ENCODE measurements at places on chromosomes 11 and 22. TPM values are rescaled to one million over a fixed set of nuclear protein-coding genes. Genes with fewer than 3 reads are reported as not detected.

Gene MPPED2
- polyA plus RNA-seq = 19.0 TPM

Gene SERPIND1
- 2.8 TPM for polyA plus RNA-seq

Gene SCO2
- 1.5 TPM for polyA plus RNA-seq

Gene RIMBP3B
- not detected for polyA plus RNA-seq

Gene COX8A
- 194 TPM for polyA plus RNA-seq

Gene PATE2
- polyA plus RNA-seq = 0.25 TPM

Gene SLC22A9
- polyA plus RNA-seq = not detected

Gene SLC29A2
- polyA plus RNA-seq = 20.7 TPM

Gene CNTF
- polyA plus RNA-seq = 2.0 TPM

Gene CCDC116
- 0.58 TPM for polyA plus RNA-seq

Gene DERL3
- 3.2 TPM for polyA plus RNA-seq

Gene PLAAT5
- 0.50 TPM for polyA plus RNA-seq

Gene CRACR2B
- polyA plus RNA-seq = 9.9 TPM

Gene HTATIP2
- 3.5 TPM for polyA plus RNA-seq

Gene KCNK7
- 0.28 TPM for polyA plus RNA-seq

Gene CCDC73
- 0.43 TPM for polyA plus RNA-seq

Gene PPP2R5B
- polyA plus RNA-seq = 18.5 TPM

Gene PDE2A
- polyA plus RNA-seq = 13.6 TPM

Gene CD6
- 1.5 TPM for polyA plus RNA-seq

Gene VSIG10L2
- polyA plus RNA-seq = not detected

Gene APOBEC3B
- polyA plus RNA-seq = 4.4 TPM

Gene C11orf87
- 0.22 TPM for polyA plus RNA-seq

Gene CCDC15
- polyA plus RNA-seq = 5.6 TPM

Gene HORMAD2
- polyA plus RNA-seq = not detected

Gene EFCAB6
- 6.5 TPM for polyA plus RNA-seq

Gene NCR3LG1
- polyA plus RNA-seq = 2.3 TPM

Gene TMEM126A
- 33.7 TPM for polyA plus RNA-seq

Gene TNKS1BP1
- polyA plus RNA-seq = 69.1 TPM

Gene MAPK11
- 7.1 TPM for polyA plus RNA-seq

Gene EML3
- 36.4 TPM for polyA plus RNA-seq

Gene GAL3ST1
- polyA plus RNA-seq = 23.8 TPM

Gene CSNK2A3
- polyA plus RNA-seq = 1.9 TPM

Gene SHANK2
- polyA plus RNA-seq = 34.8 TPM

Gene SLC17A6
- polyA plus RNA-seq = not detected

Gene MAJIN
- polyA plus RNA-seq = 0.88 TPM

Gene YPEL1
- polyA plus RNA-seq = 20.9 TPM

Data from left kidney (tissue), 8 donors.